ENCODE measurements at places on chromosomes 6 and 20.

DNA sequence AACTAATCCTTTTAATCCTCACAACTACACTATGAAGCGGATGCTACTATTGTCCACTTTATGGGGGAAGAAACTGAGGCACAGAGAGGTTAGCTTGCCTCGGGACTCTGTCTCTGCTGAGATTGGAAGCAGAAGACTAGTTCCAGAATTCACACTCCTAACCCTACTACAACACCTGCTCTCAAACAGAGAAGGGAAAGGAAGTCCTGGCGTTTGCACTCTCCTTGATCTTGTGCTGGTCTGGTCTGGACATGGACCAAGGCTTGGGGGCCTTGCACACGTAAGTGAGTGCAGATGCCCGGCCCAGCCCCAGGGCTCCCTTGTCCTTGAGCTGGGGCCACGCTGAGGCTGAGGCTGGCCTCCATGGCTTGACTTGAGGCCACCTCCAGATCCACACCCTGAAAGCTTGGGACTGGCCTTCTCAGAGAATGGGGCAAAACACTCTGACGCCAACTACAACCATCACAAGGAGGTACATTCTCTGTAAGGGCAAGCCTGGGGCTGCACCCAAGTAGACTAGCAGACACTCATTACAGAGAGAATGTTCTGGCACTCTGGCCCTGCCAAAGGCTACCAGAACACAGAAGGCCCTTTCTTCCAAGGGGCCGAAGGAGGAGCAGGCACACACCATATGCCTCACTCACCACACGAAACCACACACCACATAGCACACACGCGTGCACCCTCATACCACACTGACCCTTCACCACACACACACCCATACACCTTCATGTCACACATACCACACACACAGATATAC lies 33.3 kb upstream of the EZR start:
- peak; percentile 16 for DNase-seq

GRCh38 chr6:150255840-150256239 lies 113.0 kb upstream of the IYD start:
- no peak for DNase-seq

DNA sequence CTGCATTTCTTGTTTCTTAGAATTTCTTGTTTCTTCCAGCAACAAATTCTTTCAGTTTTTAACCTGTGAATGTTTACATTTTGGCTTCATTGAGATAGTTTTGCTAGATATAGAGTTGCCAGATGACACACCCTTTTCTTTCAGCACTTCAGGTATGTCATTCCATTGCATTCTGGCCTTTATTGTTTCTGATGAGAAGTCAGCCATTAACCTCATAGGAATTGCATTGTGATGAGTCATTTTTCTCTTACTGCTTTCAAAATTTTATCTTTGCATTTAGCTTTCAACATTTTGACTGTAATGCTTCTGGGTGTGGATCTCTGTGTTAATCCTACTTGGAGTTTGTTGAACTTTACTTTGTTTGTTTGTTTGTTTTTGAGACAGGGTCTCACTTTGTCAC lies 440.3 kb upstream of the HS3ST5 start:
- DNase-seq, result no peak

DNA sequence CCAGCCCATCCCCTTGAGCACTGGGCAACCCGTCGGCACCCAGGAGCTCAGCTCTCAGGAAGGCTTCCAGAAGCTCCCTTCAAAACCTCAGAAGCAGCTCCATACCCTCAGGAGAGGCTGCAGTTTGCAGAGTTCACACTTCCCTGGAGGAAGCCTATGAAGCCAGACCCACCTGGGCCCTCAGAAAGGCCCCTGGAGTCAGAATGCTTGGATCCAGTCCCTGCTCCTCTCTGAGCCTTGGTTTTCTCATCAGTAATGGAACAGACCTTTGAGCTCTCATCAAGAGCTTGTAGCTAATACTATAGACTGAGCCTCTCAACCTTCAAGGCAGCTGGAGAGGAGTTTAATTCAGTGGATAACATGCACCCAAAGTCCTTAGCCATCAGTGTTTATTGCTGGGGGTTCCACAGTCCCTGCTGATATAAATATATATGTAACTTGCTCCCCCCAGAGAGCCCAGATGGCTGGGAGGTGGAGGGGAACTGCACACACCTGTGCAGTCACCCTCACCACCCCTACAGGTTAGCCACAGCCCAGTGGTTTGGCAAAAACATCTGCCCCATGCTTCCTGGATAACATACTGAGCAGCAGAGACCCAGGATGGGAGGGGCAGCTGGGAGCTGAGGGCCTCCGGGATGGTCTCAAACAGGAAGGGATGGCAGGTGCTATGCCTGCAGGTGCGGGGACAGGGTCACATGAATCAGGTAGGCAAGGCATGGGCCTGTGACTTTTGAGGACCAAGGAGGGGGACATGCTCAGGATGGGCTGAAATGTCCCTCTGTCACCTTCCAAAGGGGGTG lies 120.1 kb downstream of the SNX5 start:
- no peak for DNase-seq

DNA sequence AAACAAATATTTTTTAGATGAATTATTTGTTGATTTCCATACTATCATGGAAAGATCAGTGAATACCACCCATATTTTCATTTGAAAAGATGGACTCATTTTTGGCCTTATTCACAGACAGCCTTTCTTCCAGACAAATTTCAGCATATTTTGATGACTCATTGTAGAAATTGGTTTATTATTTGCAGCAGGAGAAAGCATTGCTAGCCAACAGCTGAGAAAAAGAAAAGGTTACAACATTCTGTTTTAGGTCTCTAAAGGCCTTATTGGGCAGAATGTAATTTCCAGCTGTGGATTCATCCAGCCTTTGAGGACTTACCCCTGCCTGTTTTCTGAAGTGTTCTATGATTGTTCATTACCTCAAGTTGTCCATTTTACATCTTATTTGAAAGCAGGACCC lies 201.9 kb downstream of the PLCB4 start:
- no peak for DNase-seq

DNA sequence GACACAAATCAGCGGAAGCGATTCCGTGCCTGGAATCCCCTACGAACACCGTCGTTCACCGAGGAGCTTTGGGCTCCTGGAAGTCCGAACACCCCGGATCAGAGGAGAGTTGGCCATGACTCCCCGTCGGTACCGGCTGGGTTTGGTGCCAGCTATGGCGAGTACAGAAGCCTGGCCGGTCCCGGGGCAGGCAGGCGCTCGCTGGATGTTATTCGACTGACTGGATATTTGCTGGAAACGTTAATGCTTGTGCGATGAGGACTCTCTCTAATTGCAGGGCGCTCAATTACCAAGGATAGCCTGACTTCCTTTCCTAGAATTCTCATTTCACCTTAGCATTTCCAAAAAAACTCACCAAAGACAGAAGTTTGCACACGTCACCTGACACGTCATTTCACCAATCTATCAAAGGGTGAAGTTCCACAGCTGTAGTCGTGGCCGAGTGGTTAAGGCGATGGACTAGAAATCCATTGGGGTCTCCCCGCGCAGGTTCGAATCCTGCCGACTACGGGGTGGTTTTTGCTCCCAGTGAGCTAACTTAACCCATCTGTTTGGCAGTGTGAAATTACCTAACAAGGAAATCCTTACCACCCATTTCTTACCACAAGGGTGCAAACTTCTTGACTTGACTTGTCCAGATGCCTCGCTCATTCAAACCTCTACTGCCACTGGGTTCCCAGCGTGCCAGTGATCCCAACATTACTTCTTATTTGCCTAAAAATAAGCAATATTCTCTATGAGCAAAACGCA lies 22.7 kb upstream of the ZNF184 start:
- DNase-seq, result peak; percentile 68

GRCh38 chr6:20811109-20811761 lies 277.0 kb downstream of the CDKAL1 start:
- DNase-seq, result no peak

- no peak for DNase-seq
Observed at GRCh38 chr6:93677264-93677965, 258.1 kb upstream of the EPHA7 start.

GRCh38 chr6:106461084-106461483 lies 100.6 kb downstream of the CRYBG1 start:
- no peak for DNase-seq

DNA sequence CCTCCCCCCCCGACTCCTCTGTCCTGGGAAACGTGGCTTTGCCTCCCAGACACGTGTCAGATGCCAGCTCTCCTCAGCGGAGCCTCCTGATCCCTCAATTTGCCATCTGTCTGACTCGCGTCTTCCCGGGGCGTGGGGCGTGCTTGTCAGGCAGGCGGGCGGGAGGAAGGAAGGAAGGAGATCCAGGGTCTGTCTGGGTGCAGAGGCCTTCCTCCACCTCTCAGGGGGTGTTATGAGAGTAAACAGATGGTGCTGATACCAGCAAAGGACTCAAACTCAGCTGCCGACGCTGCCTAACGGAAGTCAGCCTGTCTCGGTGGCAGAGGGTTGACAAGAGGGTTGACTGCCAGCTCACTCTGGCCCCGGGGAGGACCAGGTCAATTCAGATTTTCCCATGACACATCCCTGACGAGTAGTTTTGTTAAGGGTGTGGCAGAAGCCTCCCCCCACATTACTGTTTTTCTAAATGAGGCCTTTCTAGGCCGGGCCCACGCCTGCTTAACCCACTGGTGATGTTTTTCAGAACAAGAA lies 17.0 kb downstream of the UQCC2 start:
- DNase-seq, result peak; percentile 76

- peak; percentile 32 for DNase-seq
Observed at GRCh38 chr6:11711984-11712711, 66.5 kb downstream of the ADTRP start.

GRCh38 chr6:159639721-159640120 lies 53.3 kb downstream of the SOD2 start:
- no peak for DNase-seq

GRCh38 chr6:27772261-27773001 lies 139.8 kb downstream of the OR2B2 start:
- peak; percentile 87 for DNase-seq

GRCh38 chr20:15703171-15703911 lies 869.9 kb downstream of the KIF16B start:
- no peak for DNase-seq

- no peak for DNase-seq
Observed at GRCh38 chr6:139863964-139864363, 489.5 kb upstream of the CITED2 start.

DNA sequence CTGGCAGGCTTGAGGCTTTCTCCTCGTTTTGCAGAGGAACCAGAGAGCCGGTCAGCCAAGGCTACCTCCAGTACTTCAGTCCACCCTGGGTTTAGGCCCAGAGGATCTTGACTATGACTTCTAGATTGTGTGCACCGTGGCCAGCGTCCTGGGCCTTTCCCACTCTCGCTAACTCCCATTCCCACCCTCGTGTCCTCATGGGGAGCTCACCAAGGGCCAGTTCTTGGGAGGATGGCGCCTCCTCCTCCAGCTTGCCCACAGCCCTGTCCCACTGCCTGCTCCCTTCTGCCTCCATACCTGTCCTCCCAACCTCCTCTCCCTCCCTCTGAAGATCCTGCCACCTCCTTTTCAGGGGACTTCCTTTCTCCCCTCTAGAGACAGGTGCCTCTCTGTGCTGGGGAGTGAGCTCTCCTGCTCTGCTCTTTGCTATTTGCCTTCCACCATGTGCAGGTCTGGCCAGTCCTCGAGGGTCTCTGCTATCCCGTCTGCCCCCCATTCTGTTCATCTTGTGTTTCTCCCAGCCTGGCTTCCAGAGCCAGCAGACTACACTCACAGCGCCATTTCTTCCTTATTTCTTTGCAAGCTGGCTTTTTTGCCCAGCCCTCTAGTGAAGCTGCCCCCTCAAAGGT lies 4.4 kb upstream of the SYNJ2 start:
- DNase-seq, result no peak

DNA sequence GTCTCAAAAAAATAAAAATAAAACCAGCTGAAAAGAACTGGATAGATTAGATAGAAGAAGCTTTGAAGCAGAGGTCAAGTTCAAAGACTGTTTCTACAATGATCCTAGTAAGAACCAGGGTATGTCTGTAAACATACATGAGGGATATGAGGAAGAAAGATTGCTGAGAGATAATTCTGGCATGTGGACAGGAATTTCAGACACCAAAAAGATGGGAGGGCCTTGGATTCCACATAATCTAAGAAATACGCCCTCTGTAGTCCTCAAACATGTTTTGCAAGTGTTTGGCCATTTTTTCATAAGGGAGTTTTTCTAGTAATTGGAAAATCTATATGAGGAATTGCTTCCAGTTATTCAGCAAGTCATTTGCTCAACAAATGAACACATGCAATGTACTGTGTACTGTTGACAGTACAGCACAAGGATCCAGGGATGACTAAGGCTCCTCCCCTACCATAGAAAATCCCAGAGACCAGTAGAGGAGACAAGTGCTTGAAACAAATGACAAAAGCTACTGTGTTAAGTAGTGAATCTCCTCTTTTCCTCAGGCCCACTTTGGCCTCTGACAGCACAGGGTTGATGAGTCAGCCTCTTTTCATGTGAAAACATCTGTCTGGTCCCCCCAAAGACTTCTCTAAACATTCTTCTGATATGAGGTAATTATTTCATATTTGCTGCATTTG lies 795.9 kb downstream of the MAFB start:
- no peak for DNase-seq
